Glomerular endothelial cell (primary cell): ENCODE measurements at places on chromosomes 6 and 20. TPM values are rescaled to one million over a fixed set of nuclear protein-coding genes. Genes with fewer than 3 reads are reported as not detected.

DNA sequence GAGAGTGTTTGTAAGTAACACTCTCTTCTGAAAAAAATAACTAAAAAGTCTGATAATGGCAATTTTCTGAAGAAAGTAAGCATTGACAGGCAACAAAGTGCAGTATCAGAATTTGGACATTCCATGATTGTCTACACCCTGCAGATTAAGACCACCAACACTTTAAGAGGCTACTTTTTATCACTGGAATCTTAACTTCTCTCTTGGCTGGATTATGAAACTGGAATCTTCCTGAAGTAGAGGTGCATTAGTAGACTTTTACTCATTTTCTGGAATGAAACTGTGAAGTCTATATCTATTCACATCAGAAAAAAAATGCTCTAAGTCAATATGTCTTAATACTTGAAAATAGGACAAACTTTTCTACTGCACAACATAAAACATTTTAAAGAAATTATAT, 547.5 kb downstream of the COL12A1 start:
- DNase-seq, result no peak

DNA sequence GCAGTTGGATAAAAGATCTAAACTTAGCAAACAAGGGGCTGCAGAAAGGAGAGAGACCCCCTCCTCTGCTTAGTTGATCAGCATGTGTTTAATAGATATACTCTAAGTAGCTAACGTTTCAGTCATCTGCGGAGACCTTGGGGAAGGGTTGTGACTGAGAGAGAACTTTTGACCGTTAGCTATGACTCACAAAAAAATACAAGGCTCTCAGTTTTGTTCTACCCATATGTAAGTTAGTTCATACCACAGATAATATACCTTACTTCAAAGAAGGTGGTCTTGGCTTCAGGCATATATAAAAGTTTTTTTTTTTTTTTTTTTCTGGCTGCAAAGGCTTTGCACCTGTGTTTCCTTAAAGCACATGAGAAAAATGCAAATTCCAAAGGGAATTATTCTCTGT, 258.9 kb downstream of the GJA1 start:
- no peak for DNase-seq

- DNase-seq, result no peak
These were observed 10.0 kb downstream of the AHCY start for GRCh38 chr20:34293119-34293518.

Gene LINC00237
- total RNA-seq, result not detected in 2 replicates

GRCh38 chr20:16145919-16146318, 427.3 kb downstream of the KIF16B start:
- DNase-seq, result no peak
